ENCODE measurements at places on chromosomes 3 and 15.

GRCh38 chr3:134460965-134461364 lies 24.8 kb downstream of the ANAPC13 start:
- DNase-seq = no peak

DNA sequence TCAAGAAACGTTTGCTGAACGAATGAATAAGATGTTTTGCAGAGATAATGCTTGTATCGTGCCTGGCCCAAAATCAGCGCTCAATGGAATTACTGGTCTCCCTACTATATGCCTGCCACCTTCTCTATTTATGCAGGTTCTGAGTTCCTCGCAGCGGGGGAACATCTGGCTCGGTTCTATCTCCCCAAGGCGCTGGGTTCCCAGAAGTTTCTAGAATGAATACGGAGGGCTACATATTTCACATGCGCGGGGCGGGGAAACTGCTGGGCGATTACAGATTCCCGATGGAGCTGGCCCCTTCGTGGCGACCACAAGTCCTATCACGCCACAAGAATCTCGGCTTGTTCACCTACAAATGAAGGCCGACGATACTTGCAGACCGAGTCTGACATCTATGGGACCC lies 411 bp upstream of the EIF2B5 start:
- DNase-seq = no peak

DNA sequence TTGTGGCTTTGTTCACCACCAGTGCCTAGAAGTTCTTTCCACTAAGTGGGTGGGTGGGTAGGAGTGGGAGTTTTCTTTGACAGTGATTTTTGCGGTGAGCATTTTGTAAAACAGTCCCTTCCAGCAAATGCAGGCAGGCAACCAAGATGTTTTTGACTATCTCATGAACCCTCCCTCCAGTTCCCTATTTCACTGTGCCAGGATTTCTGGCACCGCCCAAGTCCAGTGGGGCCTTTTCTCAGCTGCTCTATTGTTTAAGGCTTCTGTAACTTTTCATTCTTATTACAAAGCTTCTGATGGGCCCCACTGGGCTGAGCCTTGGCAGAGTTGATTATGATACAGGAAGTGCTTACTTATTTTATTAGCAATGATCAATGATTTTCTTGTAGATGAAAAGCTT lies 236.0 kb downstream of the EDEM1 start:
- no peak for DNase-seq

- DNase-seq = no peak
These were observed 424.6 kb downstream of the GRM7 start for GRCh38 chr3:7285505-7285904.

- DNase-seq = peak; percentile 34
These were observed 9.5 kb downstream of the MYL3 start for GRCh38 chr3:46853441-46854415.

DNA sequence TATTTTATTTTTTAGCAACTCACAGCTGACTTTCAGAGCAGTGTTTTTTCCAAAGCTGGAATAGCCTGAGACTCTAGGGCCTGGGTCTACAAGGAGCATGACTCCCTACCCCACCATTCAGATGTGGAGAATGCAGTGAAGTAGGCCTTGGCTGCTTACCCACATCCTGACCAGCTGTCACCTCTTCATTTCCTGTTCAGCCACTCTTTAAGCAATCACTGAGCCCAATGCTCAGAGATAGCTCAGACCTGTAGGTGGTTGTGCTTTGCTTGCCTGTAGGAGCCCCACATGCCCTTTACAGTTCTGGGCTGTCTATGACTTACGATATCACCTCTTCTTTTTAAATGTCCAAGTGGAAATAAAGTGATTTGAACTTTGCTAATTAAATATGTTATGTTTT lies 148.1 kb downstream of the NEK11 start:
- DNase-seq = no peak

- DNase-seq = no peak
These were observed 224.7 kb upstream of the GBE1 start for GRCh38 chr3:81985996-81986723.

GRCh38 chr3:170689893-170690660 lies 104.2 kb upstream of the SLC7A14 start:
- DNase-seq = peak; percentile 71

GRCh38 chr15:80480171-80480811 lies 76.1 kb downstream of the ARNT2 start:
- DNase-seq = no peak

DNA sequence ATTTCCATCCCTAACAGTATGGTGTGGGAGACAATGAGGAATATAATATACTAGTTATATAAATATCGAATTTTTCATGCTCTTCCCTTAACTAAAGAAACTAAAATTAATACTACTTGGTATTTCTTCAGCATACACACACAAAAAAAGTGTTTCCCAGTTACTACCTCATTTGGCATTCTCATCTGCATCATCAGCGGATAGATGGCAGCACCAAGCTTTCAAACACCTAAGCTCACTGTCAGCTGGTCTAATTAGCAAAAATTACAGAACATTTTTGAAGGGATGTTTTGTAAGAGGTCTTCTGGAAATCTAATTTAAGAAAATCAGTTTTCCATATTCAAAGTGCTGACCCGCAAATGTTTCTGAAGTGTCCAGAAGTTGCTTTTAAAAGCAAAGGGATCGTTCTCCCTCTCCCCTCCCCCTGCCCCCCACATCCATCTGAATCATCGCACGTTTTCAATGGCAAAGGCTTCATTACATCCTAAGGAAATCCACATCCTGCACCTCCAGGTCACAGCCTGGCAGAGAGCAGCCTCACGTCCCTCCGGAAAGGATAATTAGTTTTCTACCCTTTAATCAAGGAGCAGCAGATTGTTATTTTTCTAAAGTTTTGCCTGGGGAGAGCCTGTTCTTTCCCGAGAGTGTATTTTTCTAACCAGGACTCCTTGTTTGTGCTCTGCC lies 86.1 kb upstream of the SPATA12 start:
- DNase-seq = no peak

DNA sequence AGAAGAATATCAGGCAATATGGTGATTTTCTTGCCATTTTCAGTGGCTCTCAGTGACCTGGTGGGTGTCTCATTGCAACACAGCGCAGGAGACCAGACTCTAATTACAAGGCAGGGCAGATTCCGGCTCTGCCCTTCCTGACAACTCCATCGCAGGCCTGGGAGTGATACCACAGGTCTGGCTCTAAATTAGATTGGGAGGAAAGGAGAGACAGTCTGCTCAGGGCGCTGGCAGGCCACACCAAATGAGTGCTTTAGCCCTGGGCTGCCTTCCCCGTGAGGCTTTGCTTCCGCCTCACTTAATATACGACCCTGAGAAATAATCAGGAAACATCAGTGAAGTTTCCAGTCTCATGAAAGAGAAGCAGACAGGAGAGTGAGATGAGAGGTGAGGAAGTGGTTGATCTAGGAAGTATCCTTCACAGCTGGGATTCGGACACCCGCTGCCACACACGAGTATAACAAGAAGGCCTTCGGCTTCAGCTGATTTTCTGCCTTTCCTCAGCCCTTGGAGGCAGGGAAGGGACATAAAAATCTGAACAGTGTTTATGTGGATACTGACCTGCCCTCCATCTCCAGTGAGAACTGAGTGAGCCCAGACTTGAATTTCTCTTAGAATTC lies 73.7 kb upstream of the PROK2 start:
- no peak for DNase-seq

DNA sequence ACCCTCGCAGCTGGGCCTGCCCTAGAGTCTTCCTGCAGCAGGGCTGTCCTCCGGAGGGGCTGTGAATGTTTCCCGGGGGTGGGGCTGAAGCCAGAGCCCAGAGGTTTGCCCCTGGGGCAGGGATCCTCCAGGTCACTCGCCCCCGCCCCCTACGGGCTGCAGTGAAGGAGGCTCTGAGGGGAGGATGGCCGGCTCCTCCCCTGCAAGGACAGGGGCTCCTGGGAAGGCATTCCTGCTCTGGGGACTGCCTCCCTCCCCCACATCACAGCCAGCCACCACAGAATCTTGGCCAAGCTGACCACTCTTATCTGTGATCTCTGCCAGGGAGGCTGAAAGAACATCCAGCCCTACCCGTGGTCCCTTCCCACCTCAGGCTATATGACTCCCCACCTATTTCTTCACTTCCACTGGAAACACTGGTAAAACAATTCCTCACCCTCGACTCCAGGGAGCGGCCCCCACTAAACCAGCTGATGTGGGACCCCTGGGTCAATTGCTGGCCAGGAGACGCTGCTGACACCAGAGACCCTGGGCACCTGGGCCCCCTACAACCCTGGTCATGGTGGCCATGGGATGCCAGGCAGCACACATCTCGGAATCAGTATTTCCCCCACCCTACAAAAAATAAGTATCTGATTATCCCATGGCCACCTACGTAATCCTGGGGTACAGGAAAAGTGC lies 66.0 kb downstream of the HMCES start:
- no peak for DNase-seq

- DNase-seq = no peak
These were observed 76.5 kb downstream of the B3GNT5 start for GRCh38 chr3:183329543-183329942.

DNA sequence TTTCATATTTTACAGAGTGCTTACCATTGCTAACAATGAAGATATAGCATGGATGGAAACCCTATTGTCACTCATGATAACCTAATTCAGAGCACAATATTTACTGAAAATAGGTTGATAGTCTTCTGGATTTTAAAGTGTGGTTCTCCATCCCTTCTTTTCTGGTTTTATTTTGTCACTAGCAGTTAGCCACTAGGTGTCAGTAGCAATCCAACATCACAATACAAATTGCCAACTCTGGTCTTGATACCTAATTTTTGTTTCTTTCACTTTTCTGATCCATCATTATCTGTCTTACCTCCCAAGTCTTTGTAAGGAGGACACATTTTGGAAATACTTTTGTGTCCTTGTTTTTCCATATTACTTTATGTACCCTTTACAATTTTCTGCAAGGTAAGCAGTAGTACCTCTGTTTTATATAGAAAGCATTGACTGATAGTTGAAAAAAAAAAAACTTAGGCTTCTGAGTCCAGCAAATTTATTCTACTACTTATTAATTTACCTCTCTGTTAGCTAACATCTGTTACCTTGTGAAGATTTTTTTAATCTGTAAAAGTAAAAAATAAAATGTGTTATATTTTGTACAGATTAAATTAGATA lies 28.3 kb upstream of the CRYBG3 start:
- no peak for DNase-seq

- DNase-seq = peak; percentile 87
These were observed 85.1 kb downstream of the MTHFS start for GRCh38 chr15:79811406-79812405.

DNA sequence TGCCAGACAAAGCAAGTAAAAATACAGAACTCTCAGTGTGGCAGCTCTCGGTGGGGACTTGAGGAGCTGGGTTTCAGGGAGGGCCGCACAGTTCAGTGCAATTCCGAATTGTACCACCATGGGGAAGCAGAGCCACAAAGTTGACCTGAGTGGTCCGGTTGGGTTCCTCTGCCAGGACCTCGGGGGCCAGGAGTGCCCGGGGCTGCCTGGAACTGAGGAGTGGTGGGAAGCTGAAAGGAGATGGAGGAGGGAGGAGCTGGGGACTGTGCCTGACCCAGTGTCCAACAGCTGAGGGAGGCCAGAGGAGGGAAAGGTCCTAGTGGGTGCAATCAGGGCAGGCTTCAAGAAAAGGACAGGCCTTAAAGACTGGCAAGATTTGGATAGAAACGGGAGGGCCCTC lies 32.2 kb upstream of the TRH start:
- DNase-seq = no peak

GRCh38 chr3:4752201-4753072 lies 226.8 kb upstream of the BHLHE40 start:
- no peak for DNase-seq

- no peak for DNase-seq
These were observed 54.3 kb downstream of the IL20RB start for GRCh38 chr3:137012097-137012501.

- DNase-seq = no peak
These were observed 68.0 kb downstream of the ATP2B2 start for GRCh38 chr3:10437272-10437994.

DNA sequence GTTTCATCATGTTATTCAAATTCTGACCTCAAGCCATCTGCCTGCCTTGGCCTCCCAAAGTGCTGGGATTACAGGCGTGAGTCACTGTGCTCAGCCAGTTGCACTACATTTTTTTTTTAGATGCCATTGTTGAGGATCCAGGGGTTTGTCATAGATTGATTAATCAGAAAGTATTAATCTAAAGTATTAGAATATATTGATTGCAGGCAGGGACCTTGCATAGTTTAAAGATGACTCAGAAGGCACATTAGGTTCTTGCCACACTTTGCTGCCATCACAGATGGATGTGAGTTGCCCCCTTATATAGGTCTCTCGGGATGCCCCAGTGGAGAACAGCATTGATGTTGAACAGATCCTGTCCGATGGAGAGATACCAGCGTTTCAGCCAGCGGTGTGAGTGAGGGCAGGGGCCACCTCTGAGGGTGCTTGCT lies 41.1 kb downstream of the IGF1R start:
- DNase-seq = no peak

DNA sequence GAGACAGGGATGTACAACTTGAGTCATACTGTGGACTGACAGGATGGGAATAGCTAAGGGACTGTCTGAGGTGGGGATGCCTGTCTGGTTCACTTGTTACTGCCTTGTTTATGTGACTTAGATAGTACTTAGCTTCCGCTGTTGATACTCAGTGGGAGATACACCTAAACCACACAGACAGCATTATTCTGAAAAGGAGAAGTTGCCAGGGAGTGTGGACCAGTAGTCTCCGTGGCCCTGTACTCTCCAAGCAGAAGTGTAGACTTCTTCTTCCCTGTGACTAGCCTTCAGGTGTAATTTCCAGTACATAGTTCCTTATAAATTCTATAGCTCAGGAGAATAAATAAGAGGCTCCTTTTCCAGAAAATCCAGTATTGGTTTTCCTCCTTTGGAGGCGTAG lies 5.1 kb downstream of the HIGD2B start:
- no peak for DNase-seq

DNA sequence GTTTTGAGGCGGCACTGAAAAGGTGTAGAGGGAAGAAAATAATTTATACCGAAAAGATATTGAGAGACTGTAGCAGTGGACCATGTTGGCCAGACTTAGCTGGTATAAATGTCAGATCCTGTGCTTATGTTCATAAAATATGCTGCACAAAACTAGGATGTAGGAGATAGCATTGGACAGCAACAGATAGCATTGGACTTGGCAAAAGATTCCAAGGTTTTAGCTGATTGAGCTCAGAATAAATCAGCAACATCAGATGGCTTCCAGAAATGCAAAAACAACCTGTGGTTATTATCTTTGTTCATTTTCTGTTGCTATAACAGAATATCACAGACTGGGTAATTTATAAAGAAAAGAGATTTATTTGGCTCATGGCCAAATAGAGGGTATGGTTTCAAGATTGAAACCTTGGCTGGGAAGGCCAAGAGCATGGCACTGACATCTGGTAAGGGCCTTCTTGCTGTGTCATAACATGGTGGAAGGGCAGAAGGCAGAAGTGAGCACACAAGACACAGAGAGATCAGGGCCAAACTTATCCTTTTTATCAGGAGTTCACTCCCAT lies 34.7 kb downstream of the SLC28A1 start:
- DNase-seq = no peak

GRCh38 chr3:115875460-115875859 lies 252.2 kb downstream of the GAP43 start:
- DNase-seq = no peak

DNA sequence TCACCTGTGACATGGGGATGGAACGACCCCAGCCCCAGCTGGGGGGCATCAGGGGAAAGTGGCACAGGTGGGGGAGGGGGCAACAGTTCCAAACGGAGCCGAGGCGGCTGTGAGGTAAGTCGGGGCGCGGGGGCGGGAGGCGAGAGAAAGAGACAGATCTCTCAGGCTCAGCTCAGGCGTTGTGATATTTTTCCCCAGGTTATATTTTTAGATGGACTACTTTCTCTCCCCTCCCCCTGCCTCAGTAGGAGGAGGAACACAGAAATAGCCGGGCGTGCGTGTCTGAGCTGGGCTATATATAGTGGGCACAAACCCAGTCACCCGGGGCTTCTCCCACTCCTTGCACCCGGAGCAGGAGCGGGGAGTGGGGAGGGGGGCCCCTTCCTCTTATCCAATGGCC lies 91.0 kb upstream of the LINGO1 start:
- DNase-seq = no peak
